Activated T-cell treated with anti-CD3 and anti-CD28 coated beads for 4 hours (primary cell): ENCODE measurements at places on chromosomes 5 and 9.

GRCh38 chr9:72127753-72128152 is 21.5 kb upstream of the GDA start:
- no peak for DNase-seq

DNA sequence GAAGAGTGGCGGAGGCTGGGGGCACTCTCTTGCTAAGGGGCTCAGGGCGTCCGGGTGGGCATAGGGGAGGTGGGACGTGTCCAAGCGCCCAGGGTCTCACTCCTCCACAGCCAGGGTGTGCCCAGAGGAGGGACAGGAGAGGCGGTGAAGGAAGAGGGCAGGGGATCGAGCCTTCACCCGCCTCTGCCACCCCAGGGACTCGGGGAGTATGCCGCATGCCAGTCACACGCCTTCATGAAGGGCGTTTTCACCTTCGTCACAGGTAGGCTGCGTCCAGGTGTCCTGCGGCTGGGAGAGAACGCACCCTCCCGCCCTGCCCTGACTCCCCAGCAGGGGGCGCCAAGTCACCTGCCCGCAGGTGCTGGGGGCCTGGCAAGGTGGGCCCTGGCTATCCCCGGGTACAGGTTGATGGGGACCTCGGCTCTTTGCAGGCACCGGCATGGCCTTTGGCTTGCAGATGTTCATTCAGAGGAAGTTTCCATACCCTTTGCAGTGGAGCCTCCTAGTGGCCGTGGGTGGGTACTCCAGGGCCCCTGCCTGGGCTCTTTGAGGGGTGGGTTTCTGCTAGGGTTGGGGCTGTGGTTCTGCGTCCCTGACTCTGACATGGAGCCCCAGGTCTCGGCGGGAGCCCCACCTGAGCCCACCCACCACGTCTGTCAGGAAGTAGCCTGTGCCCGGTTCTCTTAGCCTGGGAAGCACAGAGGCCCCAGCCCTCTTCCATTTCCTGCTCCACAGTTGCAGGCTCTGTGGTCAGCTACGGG is 552 bp downstream of the TMEM141 start:
- DNase-seq: peak; percentile 51

DNA sequence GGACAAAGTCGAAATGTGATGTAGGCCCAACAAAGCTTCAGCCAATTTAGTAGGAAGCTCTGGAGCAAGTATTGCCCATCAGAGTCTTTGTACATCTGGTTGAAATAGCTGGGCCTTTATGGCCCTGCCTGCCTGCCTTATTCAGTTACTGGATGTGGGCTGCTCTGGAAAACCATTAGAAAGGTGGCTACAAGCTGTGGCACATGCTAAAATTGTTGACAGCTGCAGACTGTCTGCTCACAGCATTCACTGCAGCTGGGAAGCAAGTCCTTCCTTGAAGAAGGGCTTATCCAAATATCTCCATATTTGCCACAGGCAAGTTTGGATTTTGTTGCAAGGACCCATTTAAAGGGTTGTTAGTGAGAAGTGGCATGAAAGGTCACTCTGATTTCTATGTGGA is 24.4 kb downstream of the SMIM15 start:
- DNase-seq: no peak

GRCh38 chr9:82201196-82201595 is 212.6 kb downstream of the SPATA31D1 start:
- no peak for DNase-seq

- peak; percentile 61 for DNase-seq
Measured at GRCh38 chr5:75049456-75050351, 2.7 kb downstream of the GCNT4 start.

DNA sequence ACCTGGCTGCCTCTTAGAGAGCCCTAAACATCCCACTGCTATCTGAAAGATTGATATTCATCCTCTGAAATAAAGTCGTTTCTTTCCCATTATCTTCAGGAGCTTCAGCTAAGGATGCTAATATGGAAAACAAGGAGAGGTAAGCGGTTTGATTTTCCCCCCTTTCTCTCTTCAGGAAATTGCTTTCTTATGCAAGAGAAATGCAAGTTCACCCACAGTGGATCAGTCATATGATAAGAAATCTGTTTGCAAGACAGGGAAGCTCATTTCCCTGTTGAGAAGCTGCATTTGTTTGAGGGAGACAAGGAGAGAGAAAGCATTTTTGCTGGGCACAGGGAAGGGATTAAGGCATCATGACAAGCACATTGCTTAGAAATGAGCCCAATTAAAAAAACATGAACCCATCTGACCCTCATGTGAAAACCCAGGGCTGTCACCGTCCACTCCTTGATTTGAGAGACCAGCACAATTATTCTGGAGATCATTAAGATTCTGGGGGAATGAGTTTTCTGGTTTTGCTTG is 53.7 kb upstream of the BOD1 start:
- DNase-seq: no peak

GRCh38 chr5:116550082-116550481 is 24.5 kb downstream of the SEMA6A start:
- no peak for DNase-seq

GRCh38 chr9:80878556-80878955 is 810.8 kb downstream of the TLE1 start:
- DNase-seq: no peak

DNA sequence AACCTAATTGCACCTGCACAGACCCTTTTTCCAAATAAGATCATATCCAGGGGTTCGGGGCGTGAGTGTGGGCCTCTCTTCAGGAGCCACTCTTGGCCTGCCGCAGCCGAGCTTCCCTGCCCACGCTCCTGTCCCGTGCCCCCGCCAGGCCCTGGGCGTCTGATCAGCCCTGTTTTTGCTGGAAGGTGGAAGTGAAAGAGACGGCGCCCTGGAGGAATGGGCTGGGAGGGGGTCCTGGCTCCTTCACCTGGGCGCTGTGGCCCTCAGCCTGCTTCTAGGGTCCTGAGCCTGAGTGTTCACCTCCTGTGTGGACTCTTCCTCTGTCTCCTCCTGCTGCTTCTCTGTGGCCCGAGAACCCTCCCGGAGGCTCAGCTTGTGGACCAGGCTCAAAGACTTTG is 11.2 kb upstream of the COL5A1 start:
- no peak for DNase-seq

DNA sequence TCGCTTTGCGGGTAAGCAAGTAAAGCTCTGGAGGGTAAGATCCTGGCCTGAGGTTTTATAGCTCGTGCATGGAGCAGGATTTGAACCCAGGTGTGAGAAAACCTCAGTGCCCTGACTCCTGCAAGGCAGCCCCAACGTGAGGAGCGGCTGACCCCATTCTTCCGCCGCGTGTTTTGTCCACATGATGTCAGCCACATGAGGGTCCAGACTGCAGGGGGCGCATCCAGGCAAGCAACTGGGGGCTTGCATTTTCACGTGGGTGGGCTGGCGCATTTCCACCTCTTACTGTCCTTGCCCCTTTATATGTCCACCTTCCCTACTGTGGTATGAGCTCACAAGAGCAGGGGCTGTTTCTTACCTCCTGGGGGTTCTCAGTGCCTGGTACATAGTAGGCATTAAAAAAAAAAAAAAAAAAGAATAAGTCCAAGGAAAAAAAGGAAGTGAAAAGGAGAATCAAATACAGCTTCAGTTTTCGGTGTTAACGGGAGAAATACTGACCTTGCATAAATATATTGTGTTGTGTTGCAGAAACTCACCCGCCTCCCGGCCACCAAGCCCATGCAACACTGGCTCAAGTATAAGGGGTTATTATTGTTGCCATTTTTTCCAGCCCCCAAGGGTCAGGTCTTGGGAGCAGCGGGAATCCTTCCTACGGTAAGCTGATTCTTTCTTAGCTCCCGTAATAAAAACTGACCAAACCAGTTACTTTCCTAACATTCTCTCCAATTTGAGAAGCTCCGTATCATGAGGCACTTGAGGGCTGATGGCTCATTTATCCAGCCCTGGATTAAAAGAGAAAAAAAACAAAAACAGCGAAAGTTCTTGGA is 15.0 kb downstream of the TLX3 start:
- DNase-seq: no peak

DNA sequence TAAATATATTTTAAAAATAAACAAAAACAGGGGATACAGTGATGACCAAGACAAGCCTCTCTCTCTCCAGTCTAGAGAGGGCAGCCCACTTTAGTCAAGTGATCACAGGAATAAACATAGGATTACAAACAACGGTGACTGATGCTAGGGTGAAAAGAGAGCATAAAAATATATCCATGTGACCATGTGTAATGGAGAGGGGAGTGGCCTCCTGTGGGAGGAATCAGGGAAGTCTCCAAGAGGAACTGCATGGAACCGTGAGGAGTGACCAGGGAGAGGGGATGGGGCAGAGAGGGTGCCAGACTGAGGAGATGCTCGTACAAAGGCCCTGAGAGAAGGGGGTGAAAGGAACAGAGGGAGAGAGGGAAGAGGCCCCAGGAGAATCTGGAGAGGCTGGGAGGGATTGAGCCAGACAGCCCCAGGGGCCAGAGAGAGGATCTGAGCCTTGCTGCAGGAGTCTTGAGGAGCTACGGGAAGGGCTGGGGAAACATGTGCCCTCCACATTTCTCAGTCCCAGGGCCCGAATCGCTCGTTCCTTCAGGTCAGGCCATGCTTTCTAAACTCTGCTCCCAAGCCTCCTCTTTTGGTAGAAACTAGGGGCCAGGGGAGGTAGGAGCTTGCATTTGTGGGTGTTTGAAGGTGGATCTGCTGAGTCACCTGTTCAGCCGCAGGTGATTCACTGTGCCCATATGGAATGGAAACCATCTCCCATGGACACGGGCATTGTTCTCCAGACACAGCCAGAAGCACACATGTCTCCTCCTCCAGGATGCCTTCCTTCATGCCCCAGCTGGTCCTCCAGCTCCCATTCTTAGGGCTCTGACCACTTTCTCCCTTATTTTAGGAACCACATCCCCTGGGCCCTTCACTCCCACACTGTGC is 63.8 kb downstream of the PAX5 start:
- no peak for DNase-seq

- DNase-seq: no peak
Measured at GRCh38 chr5:67935908-67936566, 279.5 kb upstream of the PIK3R1 start.

GRCh38 chr9:120708526-120709224 is 5.6 kb downstream of the MEGF9 start:
- DNase-seq: no peak

DNA sequence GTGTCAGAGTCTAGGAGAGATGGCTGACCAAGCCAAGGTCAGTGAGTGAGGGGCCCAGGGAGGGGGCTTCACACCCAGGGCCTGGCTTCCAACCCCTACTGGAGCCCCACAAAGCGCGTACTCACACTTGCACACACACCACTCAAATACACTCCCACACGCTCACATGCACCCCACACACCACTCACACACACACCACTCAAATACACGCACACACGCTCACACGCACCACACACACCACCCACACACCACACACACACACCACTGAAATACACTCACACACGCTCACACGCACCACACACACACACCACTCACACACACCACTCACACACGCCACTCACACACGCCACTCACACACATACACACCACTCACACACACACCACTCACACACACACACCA is 5.7 kb upstream of the ASB6 start:
- no peak for DNase-seq

DNA sequence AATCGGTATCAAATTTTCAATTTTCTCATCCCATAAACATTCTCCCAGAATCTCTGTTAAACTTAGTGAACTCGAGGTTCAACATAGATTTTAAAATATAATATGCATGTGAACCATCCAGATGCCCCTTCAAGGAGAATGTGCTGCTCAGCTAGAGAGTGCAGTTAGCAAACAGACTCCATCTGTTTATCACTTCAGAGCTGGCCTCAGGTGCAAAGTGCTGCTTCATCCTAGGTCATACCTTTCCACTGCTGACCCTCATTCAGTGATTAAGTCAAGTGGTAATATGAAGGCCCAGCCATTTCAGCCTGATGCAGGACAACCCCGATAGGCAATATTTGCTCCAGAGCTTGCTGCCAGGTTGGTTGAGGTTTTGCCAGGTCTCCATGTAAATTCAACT is 339.0 kb upstream of the POU5F2 start:
- DNase-seq: no peak

GRCh38 chr5:117680426-117680825 is 1105.8 kb upstream of the SEMA6A start:
- no peak for DNase-seq

- DNase-seq: no peak
Measured at GRCh38 chr9:136119061-136119882, 597 bp upstream of the TMEM250 start.

DNA sequence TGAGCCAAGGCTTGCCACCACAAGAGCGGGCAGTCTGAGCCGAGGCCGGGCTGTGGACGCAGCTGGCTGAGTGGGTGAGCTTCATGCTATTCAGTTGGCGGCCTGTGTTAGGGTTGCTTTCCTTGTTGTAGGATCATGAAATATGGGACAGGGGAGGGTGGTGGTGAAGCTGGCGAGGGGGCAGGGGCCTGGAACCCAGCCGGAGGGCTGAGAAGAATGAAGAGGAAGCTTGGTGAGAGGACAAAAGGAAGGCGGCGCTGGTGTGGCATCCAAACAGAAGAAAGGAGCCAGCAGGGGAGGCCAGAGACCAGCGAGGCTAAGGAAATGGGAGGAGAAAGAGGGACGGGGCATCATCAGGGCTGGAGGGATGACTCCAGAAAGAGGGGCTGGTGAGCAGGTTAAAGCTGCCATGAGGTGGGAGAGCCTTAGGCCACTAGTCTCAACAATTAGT is 18.3 kb downstream of the RALGPS1 start:
- no peak for DNase-seq

DNA sequence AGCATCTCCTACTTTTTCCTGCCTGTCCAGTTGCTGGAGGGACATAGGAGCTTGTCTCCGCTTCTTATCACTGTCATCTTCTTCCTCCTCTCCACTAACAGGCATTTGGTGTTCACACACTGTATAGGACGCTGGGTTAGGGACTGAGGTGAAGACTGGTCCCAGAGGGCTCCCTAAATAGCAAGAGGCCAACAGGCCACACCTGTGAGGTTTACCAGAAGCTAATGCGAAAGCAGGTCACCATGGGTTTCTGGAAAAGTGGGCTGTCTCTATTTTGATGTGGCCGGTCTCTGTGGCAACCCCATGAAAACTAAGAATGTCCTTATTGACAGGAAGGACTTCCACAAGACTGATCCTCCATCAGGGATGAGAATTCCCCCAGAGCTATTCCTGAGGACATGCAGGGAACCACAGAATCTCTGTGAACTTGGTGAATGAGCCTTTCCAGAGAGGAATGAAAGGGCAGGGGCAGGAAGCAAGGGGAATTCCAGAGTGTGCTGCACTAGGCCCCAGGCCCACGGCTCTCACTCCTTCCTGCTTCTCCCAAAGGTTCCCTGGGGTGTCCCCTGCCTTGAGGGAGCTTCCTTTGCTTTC is 61.7 kb downstream of the DAP start:
- no peak for DNase-seq

DNA sequence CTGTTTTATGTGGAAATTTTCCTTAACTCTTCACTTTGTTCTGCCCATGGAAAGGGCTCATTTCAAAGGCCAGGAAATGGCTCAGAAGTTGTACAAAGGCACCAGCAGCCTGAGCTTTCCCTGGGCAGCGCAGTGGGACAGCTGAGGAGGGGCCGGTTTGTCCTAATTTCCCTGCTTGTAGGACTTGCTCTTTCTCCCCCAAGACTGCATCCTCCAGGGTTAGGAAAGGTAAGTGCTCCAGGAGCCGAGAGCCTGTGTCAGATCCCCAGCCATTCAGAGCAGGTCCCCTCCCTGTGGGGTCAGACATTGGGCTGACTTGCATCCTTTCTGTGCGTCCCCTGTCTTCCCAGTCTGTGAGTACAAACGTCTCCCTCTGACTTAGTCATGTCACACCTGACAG is 43.5 kb downstream of the AGXT2 start:
- DNase-seq: no peak
